ENCODE measurements at places on chromosomes 7 and 10. TPM values are rescaled to one million over a fixed set of nuclear protein-coding genes. Genes with fewer than 3 reads are reported as not detected.

TACR2 gene
- 0.61 TPM for total RNA-seq

FOXP2 gene
- 7.9 TPM for total RNA-seq

XRCC2 gene
- 0.29 TPM for total RNA-seq

SYT15B gene
- total RNA-seq: 1.2 TPM

ATP6V0A4 gene
- not detected for total RNA-seq

AEBP1 gene
- 267 TPM for total RNA-seq

MYL10 gene
- not detected for total RNA-seq

ZNF107 gene
- 4.0 TPM for total RNA-seq

UNC5B gene
- total RNA-seq: 5.3 TPM

PLPP4 gene
- not detected for total RNA-seq

LEP gene
- 784 TPM for total RNA-seq

ZNF679 gene
- not detected for total RNA-seq

SPDYE16 gene
- not detected for total RNA-seq

TAS2R5 gene
- 1.1 TPM for total RNA-seq

EBLN1 gene
- not detected for total RNA-seq

PUS7 gene
- 16.9 TPM for total RNA-seq

CACUL1 gene
- total RNA-seq: 54.8 TPM

PHKG1 gene
- total RNA-seq: 2.8 TPM

PCGF6 gene
- 11.0 TPM for total RNA-seq

GPR85 gene
- 1.1 TPM for total RNA-seq

TUBAL3 gene
- not detected for total RNA-seq

TRIM50 gene
- total RNA-seq: 0.71 TPM

All from mesenteric fat pad (tissue), 1 donor.